T-helper 17 cell (primary cell): ENCODE measurements at places on chromosomes 12 and 14. TPM values are rescaled to one million over a fixed set of nuclear protein-coding genes. Genes with fewer than 3 reads are reported as not detected.

The JKAMP gene
- total RNA-seq = 17.7 TPM

DNA sequence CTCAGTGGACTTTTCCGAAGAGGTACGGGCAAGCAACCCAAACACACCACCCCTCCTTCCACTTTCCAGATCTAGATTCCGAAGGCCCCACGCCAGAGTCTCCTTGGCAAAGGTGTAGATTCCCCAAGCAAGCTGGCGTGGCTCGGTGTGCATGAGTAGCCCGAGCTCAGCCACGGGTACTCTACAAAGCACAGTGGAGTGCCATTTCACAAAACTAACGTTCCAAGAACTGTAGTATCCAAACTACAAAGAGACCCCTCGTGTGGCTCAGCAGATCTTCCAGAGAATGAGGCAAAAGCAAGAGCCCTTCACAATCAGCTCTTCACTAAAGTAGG is 72.1 kb downstream of the FOXN3 start:
- no peak overlapping the region for H3K27ac ChIP-seq
- peaks cover 20% of the 10 kb centered on the region for H3K4me1 ChIP-seq
- no peak for DNase-seq
- H3K36me3 ChIP-seq = peaks cover 2% of the 10 kb centered on the region
- no peak overlapping the region for H3K4me3 ChIP-seq
- no peaks in the 10 kb centered on the region for H3K27me3 ChIP-seq

GRCh38 chr12:227286-227915 is 13.4 kb upstream of the SLC6A12 start:
- no peak overlapping the region for H3K4me3 ChIP-seq
- peaks cover 2% of the 10 kb centered on the region for H3K4me1 ChIP-seq
- H3K27me3 ChIP-seq = peaks cover 59% of the 10 kb centered on the region
- H3K36me3 ChIP-seq = peaks cover 2% of the 10 kb centered on the region

- H3K4me3 ChIP-seq = peak overlapping the region; percentile 74
- peaks cover 41% of the 10 kb centered on the region for H3K4me1 ChIP-seq
- no peaks in the 10 kb centered on the region for H3K36me3 ChIP-seq
- DNase-seq = no peak
- H3K27ac ChIP-seq = peak overlapping the region; percentile 93
- H3K27me3 ChIP-seq = no peaks in the 10 kb centered on the region
Observed at GRCh38 chr14:68403191-68404145, 389.4 kb downstream of the ZFP36L1 start.

DNA sequence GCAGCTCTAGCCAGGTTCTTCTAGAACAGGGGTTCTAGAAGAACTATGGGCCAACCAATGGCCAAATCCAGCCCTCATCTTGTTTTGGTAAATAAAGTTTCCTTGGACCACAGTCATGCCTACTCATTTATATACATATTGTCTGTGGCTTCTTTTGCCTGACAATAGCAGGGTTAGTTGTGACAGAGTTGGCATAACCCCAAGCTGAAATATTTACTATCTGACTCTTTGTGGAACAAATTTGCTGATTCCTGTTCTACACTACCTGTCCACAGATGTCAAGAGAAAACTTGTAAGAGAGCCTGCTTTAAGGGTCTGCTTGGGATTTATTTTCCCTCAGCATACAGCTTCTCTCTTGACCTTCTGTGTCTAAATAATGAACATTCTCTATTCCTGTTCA is 289.0 kb downstream of the KSR2 start:
- no peak overlapping the region for H3K4me3 ChIP-seq
- no peak for DNase-seq
- peaks cover 8% of the 10 kb centered on the region for H3K27me3 ChIP-seq
- H3K36me3 ChIP-seq = no peaks in the 10 kb centered on the region

The KRT6C gene
- not detected for total RNA-seq

DNA sequence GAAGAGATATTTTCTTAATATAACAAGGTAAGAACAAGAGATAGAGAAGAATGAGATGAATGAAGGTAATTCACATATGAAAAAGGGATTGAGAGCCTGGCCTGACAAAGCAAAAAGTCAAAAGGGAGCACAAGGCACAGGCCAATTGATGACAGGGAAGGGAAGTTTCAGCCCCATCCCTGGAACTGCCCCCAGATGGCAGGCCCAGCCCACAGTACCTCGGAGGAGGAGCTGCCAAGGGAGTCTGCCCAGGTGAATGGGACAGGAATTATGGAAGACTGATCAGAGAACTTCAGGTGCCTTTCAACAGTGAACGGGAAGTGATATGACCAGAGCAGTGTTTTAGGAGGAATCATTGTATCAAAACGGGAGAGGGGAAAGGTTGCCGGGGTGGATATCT is 15.7 kb downstream of the SNRPF start:
- DNase-seq = no peak
- no peak overlapping the region for H3K4me3 ChIP-seq
- H3K27me3 ChIP-seq = no peaks in the 10 kb centered on the region
- peaks cover 7% of the 10 kb centered on the region for H3K36me3 ChIP-seq

The LRP10 gene
- total RNA-seq = 84.5 TPM

The RTL1 gene
- not detected for total RNA-seq

DNA sequence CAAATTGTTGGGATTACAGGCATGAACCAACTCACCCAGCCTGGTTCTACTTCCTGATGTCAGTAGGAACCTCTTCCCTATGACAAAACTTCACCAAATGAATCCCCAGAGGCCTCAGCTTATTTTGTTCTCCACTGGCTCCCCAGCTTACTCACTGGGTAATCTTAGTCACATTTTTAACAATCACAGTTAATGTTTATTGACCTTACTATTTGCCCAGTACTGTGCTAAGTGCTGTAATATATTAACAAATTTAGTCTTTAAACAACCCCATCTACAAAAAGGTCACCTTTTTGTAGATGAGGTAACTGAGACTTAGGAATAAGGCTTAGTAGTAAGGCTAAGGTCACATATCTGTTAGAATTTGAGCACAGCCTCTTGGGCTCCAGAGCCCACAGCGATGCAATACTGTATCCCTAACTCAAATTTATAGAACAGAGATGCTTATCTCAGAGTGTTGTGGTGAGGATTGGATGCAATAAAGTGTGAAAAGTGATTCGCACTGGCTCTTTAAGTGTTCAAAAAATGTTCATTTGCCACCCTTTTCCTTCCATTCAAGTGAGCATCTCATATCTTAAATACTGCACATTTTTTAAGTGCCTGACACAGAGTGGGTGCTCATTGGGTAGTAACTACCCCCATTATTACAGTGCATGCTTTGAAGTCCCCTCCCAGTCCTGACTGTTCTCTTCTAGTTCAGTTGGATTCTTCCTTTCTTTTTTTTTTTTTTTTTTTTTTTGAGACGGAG is 146.4 kb upstream of the ARHGAP5 start:
- H3K27ac ChIP-seq = peak overlapping the region; percentile 27
- H3K27me3 ChIP-seq = no peaks in the 10 kb centered on the region
- no peaks in the 10 kb centered on the region for H3K36me3 ChIP-seq
- no peak overlapping the region for H3K4me3 ChIP-seq

The SLC8A3 gene
- total RNA-seq = 0.20 TPM

DNA sequence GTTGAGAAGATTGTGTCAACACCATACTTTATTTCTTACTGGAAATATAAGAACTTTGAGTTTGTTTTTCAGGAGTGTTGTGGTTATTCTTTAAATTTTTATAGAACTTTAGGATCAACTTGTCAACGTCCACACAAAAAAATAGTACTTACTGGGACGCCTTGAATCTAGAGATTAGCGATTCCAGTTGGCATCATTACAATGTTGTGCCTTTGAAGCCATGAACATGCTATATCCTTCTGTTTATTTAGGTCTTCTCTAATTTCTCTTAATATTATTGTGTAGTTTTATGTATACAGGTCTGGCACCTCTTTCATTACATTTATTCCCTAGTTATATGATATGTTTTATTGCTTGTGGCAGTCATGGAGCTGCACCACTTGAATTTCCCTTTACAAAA is 320.8 kb upstream of the CCDC196 start:
- DNase-seq = no peak
- no peak overlapping the region for H3K27ac ChIP-seq
- peaks cover 29% of the 10 kb centered on the region for H3K27me3 ChIP-seq
- H3K36me3 ChIP-seq = peaks cover 4% of the 10 kb centered on the region
- no peaks in the 10 kb centered on the region for H3K4me1 ChIP-seq

The TSPAN11 gene
- total RNA-seq = not detected

DNA sequence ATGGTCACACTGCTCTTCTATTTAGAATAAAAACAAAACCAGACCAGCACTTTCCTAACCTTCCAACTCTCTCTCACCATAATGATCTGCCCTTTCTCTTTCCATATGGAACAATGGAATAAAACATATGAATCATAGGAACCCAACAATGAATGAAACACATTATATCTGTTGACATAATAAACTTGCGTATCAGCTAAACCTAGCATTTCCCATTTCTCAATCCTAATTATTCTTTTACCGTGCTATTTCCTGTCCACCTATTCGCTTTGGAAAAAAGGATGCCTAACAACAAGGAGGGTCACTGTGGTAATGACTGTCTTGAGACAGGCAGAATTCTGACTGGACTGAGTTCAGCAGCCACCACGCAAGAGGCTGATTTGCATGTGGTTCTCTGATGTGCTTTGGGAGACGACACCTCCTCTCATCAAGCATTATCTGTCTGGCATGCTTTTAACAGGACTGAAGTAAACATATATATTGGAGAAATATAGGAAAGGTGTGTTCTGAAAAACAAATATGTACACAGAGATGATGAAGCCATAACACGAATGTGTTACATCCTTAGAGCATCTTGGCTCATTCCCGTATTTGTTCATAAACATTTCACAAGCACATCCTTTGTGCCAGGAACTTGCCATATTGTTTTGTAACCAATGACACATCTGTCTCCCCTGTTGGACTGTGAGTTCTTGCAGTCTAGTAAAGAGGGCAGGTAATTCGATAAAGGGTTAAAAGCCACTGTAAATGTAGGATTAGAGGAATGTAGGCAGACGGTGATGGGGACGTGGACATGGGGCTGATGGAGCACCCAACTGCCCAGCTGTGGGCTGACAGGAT is 87.7 kb downstream of the PTPRB start:
- H3K4me1 ChIP-seq = no peaks in the 10 kb centered on the region
- no peak overlapping the region for H3K27ac ChIP-seq
- peaks cover 2% of the 10 kb centered on the region for H3K36me3 ChIP-seq
- no peak for DNase-seq
- H3K4me3 ChIP-seq = no peak overlapping the region
- peaks cover 43% of the 10 kb centered on the region for H3K27me3 ChIP-seq

The CCDC177 gene
- total RNA-seq = not detected

The FSCB gene
- not detected for total RNA-seq

GRCh38 chr14:26730929-26731618 is 133.2 kb upstream of the NOVA1 start:
- H3K36me3 ChIP-seq = no peaks in the 10 kb centered on the region
- no peak overlapping the region for H3K4me3 ChIP-seq
- H3K27me3 ChIP-seq = no peaks in the 10 kb centered on the region
- no peak for DNase-seq
- no peak overlapping the region for H3K27ac ChIP-seq

GRCh38 chr14:73489481-73490175 is 1.1 kb upstream of the RIOX1 start:
- H3K27me3 ChIP-seq = no peaks in the 10 kb centered on the region
- no peak overlapping the region for H3K27ac ChIP-seq
- DNase-seq = no peak
- H3K36me3 ChIP-seq = peaks cover 2% of the 10 kb centered on the region
- H3K4me3 ChIP-seq = peak overlapping the region; percentile 72
- peaks cover 20% of the 10 kb centered on the region for H3K4me1 ChIP-seq
